Activated CD4-positive, alpha-beta T cell treated with anti-CD3 and anti-CD28 coated beads, Interleukin-2, amount 50 U/mL, for 48 hours (primary cell): ENCODE measurements at places on chromosomes 1 and 21.
A peak's percentile ranks its signal among the peaks of the same experiment; 100 is the strongest.

DNA sequence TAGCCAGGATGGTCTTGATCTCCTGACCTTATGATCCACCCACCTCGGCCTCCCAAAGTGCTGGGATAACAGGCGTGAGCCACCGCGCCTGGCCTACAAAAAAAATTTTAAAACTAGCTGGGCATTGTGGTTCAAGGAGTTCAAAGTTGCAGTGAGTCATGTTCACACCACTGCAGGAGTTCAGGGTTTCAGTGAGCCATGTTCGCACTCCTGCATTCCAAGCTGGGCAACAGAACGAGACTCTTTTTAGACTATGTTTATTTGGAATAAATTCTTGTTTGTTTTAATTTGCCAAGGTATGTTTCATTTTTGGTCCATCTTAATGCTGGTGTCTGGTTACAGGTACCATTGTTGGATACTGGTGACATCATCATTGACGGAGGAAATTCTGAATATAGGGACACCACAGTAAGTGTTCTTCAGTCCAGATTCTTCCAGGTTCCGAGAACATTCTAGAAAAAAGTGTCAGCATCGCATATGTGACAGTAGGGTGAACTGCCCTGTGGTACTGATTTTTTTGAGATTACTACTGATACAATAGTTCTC, 3.9 kb downstream of the PGD start:
- no peak for DNase-seq

GRCh38 chr1:184292101-184292500, 94.7 kb upstream of the C1orf21 start:
- no peak for DNase-seq

DNA sequence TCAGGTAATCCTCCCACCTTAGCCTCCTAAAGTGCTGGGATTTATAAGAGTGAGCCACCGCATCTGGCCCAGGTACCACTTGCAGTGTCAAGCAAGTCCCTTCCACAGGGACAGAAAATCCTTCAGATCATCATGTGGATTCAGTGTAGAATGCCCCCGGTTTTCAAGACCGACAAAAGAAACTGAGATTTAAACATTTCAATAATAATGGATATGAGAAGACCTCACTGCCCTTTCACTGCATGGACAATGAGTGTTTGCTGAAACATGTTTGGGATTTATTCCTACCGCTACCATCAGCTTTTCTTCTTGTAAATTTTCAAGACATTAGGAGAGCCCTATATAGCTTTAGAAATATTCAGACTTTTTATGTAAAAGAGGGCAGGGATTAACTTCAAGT, 41.5 kb downstream of the HTR6 start:
- DNase-seq: no peak

DNA sequence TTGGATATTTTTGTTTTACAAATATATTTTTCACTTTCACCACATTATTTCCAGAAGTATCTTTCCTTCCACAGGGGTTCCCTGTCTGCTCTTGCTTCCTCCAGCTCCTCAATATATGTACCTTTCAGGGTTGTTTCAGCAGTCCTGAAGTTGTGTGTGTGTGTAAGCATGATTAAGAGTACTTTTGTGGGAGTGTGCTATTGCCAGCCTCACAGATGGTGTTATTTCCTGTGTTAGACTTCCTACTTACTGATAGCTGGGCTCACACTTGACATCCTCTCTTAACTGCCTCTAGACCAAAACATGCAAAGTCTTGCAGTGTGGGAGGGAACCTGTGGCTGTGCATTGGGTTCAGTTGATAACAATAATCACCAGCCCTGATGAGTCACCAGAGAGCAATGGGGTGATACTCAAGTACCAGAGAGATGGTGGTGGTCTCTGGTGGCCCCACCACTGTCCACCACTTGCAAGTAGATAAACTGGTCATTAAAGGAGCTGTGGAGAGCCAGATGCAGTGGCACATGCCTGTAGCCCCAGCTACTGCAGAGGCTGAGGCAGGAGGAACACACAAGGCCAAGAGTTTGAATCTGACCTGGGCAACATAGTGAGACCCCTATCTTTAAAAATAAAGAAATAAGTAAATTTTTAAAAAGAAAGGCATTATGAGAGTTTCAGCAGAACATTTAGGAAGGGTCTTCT, 126.7 kb downstream of the NR5A2 start:
- peak; percentile 21 for DNase-seq

GRCh38 chr1:2398871-2399270, 7.2 kb downstream of the RER1 start:
- no peak for DNase-seq

DNA sequence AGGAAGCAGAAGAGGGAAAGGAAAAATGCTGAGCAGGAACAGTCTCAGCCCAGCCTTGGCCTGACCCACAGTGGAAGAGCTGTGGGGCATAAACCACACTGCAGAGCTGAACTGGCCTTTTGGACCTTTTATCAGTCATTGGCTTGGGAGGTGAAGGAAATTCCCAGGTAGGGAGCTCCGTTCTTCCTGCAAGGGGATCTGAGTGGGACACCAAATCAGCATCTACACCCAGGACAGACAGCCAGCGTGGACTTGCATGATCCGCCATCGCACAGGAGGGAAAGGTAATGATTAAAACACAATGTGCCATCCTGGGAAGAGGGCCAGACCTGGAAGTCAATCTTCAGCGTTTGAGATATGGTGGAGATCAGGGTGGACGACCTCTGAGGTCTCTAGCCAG, 1.2 kb upstream of the MTFR1L start:
- no peak for DNase-seq

DNA sequence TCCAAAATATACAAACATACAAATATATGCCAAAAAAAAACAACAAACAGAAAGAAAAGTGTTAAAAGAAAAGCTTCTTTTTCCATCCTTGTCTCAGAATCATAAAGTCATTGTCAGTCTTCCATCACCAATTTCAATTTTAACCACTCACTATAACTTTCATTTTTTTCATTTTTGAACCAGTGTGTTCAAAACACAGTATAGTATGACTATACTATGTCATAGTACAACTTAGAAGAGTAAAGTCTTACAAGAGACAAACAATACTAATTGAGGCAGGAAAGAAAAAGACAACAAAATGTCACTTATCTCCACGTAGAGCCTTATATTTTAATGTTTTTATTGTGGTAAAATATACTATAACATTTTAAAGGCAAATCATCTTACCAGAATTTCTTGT, 7.6 kb downstream of the NSL1 start:
- DNase-seq: no peak
